ENCODE measurements at places on chromosomes 6 and 20.

DNA sequence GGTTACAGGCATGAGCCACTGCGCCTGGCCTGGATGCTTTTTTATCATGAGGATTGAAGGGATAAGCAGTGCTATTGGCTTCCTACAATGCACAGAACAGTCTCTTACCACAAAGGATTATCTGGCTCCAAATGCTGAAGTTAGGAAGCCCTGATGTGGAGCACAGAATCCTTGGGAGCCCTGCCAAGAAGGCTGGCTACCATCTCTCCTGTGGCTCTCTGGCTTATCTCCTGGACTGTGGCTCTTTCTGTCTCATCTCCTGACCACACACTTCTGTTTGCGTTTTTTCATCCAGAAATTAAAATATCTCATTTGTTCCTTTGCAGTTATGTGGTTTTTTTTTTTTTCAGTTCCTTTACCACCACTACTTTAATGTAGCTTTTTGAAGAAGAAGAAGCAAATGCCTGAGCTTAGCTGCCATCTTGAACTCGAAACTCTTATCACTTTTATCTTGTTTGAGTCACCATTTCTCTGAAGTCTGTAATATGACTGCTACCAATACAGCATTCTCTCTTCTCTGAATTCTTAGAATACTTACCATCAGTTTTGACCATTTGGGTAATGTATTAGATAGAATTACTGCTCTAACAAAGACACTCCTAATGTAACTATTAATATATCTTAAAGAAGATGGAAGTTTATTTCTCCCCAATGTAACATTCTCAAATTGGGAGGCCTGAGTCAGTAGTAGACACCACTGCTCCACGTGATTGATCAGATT is 1044.7 kb downstream of the KIF16B start:
- DNase-seq, result no peak

GRCh38 chr6:7468382-7469081 is 72.9 kb upstream of the DSP start:
- DNase-seq, result no peak

DNA sequence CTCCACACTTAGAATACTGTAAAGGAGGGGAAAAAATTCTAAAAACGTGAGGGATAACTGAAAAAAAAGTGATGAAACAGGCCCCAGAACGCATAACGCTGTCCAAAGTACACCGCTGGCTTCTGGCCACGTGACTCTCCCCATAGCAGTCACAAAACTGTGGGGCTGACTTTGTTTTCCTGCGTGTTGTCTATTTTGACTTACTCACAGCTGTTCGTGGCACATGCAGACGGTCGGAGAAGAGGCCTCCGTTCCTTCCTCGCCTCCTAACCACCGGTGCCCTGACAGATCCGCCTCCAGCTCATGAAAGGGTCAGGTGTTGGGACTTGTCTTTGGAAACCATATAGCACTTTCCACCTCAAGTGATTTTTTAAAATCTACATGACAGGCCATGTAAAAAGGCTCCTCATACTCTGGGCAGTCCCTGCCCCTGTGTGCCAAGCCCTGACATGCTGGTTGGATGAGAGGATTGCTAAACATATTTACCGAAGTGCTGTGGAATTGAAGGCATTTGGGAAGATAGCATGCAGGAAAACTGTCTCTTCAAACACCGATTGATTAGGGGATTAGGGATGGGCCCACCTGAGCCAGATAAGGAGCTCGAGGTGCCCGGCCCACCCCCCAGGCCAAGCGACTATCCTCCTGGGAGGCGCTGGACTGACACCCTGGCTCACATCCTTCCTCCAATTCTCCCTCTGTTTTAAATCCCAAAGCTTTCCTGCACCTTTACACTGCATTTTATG is 54.8 kb downstream of the DACT2 start:
- DNase-seq, result no peak

DNA sequence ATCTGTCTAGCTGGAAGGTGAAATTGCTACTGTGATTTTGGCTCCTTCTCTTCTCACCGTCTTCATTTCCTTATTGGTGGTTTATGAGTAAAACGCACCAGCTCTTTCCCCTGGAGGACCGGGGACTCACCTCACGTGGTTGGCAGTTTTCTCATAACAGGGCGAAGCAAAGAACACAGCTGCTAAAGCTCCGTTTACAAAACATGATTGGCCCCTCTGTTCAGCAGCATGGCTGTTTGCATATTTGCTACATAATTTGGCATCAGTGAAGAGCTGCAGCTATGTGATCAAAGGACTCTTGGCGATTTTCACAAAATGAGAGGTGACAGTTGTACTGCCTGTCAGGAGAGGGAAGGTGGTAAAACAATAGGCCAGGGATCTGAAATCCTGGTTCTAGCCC is 20.5 kb upstream of the TMEM181 start:
- DNase-seq, result no peak

GRCh38 chr6:158816803-158817727 is 2.1 kb downstream of the EZR start:
- peak; percentile 22 for DNase-seq

- DNase-seq, result peak; percentile 51
These were observed 155.4 kb downstream of the NRN1 start for GRCh38 chr6:5851261-5851757.

Measured in activated effector memory CD4-positive, alpha-beta T cell treated with Interleukin-2 at 50 U/mL for 16 hours (primary cell).